ENCODE measurements at places on chromosomes 4 and X.
A peak's percentile ranks its signal among the peaks of the same experiment; 100 is the strongest.

DNA sequence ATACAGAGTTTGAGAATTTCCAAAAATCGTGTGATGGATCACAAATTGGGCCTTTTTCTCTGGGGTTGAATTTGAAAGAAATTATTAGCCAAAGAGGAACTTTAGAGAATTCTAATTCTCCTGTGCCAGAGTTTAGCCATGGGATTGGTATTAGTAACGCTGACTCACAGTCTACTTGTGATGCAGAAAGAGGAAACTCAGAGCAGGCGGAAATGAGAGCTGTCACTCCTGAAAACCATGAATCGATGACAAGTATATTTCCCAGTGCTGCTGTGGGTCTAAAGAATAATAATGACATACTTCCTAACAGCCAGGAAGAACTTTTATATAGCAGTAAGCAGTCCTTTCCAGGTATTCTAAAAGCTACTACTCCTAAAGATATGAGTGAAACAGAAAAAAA lies 64.9 kb downstream of the N4BP2 start:
- no peak for DNase-seq

- no peak for DNase-seq
Measured at GRCh38 chrX:115093191-115093590, 75.8 kb upstream of the IL13RA2 start.

DNA sequence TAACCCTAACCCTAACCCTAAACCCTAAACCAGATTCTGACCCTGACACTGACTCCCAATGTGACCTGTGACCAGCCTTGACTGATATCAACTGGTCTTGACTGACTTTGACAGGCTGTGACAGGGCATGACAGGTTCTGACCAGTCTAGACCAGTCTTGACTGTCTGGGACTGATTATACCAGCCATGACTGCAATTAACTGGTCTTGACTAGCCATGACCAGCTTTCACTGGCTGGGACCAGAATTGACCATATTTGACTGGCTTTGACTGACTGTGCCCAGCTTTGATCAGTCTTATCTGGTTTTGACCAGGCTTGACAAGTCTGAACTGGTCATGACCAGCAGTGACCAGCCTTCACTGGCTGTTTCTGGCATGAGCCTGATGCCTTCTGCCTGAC lies 95.5 kb downstream of the BMP15 start:
- DNase-seq = no peak

GRCh38 chrX:37879692-37880091 lies 32.3 kb upstream of the DYNLT3 start:
- DNase-seq = no peak

GRCh38 chrX:134246282-134246681 lies 9.3 kb downstream of the CCDC160 start:
- no peak for DNase-seq

- no peak for DNase-seq
Measured at GRCh38 chrX:69107747-69108401, 57.4 kb downstream of the PJA1 start.

- peak; percentile 48 for DNase-seq
Measured at GRCh38 chr4:139301821-139302611, at the start of gene NDUFC1. Gene NDUFC1, minus strand, starts transcription at chr4:139302477. Its CDS starts 6,679 bp downstream, at chr4:139295798.

DNA sequence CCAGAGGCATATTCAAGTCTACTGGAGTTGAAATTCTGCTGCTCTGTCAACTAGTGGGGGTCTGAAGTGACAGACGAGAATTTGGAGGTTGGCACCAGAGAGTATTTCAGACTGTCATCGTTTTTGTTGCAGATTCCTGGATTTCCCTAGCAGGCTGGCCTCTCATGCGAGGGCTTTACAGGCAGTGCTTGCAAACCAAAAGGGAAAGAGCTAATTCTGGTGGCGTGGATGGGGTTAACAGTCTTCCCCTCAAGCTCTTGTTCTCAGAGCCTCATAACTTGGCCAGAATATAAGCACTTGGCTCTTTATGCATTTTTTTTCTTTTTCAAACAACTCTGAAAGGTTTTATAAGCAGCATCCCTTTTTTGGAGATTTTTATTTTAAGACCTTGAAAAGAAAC lies at the start of gene SPARCL1:
Gene SPARCL1 (minus strand): TSS at position 190 of the 400 bp plus-strand sequence. CDS start 29,802 bp downstream, outside the sequence.
- no peak for DNase-seq
